Lower lobe of right lung (tissue), 2 donors: ENCODE measurements at places on chromosomes 16 and 17. TPM values are rescaled to one million over a fixed set of nuclear protein-coding genes. Genes with fewer than 3 reads are reported as not detected.

- no peak for DNase-seq
Measured at GRCh38 chr16:77805398-77805797, 17.0 kb downstream of the VAT1L start.

DNA sequence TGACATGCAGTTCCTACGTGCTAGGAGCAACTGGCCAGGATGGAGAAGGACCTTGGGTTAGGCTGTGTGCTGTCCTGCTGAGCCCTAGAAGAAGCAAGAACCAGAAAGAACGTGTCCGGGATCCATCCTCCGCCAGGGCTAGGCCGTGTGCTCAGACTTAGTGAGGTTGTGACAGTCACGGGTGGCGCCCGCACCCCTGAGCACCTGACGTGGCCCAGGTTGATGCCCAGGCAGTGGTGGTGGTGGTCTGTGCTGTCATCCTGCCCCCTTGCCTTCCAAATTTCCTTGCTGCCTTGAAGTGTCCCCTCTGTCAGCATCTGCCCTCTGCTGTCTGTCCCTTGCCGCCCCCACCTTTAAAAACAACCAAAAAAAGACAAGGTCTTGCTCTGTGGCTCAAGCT, 4.2 kb upstream of the GSE1 start:
- DNase-seq: no peak

DNA sequence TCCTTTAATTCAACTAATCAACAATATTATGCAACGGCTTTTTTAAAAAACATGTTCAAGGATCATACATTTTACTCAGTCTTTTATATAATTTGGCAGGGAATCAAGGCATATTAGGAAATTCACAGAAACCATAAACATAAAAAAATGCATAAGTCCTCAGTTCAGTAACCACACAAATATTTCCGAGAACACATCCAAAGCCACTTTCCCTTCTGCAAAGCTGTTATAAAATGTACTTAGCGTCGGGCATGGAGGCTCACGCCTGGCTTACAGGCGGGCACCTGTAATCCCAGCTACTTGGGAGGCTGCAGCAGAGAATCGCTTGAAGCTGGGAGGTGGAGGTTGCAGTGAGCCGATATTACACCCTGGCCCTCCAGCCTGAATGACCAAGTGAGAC, 9.7 kb upstream of the ZC3H7A start:
- DNase-seq: no peak

- DNase-seq: no peak
Measured at GRCh38 chr17:76989519-76989918, 121.3 kb downstream of the MGAT5B start.

The GHDC gene
- 33.4 TPM for total RNA-seq

The ACLY gene
- 105 TPM for total RNA-seq

The NOG gene
- total RNA-seq: 2.2 TPM

The PITPNC1 gene
- total RNA-seq: 23.7 TPM

- no peak for DNase-seq
Measured at GRCh38 chr16:4465977-4466779, 8.2 kb downstream of the NMRAL1 start.

GRCh38 chr16:78584991-78585390, 485.5 kb downstream of the WWOX start:
- no peak for DNase-seq

DNA sequence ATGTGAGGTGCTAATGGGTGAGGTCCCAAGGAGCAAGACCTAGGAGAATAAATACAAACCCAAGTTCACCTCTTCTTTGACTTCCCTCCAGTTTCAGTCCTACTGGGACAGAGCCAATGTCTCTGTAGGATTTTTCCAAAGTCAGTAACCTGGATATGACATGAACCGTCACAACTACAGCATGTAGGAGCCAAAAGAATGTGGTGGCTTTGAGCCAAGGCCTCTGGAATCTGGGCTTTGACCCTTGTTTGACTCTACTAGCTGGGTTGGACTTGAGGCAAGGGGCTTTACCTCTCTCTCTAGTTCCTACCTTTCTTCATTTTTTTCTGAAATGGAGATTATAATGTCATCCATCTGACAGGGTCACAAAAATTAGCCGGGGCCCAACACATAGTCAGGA, 91.4 kb downstream of the CACNG3 start:
- DNase-seq: no peak

DNA sequence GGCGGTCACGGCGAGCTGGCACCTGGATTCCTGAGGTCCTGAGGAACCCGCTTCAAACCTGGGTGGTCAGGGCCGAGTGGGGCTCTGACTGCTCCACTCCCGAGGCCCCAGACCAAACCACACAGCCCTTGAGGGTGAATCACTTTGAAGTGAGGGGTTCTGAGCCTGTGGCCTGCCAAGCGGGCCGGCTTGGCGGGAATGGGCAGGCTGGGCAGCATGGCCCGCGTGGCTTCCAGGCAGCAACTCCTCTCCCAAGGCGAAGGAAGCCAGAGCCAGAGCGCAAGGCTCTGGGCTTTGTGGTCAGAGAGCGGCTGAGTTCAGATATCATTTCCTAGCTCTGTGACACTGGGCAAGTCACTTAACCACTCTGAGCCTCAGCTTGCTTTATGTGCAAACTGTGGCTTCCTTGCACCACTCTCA, 42.7 kb downstream of the CMIP start:
- DNase-seq: no peak

The SETD1A gene
- total RNA-seq: 15.0 TPM

DNA sequence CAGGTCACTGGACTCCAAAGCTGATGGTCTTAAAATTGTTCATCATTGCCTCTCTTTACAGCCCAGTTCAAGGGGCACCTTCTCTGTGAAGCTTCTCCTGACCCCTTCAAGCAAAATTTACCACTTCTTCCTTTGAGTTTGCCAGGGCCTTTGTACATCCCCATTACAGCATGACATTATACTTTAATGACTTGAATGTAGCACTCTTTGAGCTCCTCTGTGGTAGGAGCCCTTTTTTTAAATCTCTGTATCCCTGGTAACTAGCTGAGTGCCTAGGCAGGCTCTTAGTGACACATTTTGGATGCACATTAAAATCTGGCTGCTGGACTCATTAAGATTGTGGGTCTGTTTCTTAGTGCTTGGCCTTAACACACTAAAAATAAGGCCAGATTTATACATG, 412.1 kb downstream of the CA10 start:
- DNase-seq: no peak

DNA sequence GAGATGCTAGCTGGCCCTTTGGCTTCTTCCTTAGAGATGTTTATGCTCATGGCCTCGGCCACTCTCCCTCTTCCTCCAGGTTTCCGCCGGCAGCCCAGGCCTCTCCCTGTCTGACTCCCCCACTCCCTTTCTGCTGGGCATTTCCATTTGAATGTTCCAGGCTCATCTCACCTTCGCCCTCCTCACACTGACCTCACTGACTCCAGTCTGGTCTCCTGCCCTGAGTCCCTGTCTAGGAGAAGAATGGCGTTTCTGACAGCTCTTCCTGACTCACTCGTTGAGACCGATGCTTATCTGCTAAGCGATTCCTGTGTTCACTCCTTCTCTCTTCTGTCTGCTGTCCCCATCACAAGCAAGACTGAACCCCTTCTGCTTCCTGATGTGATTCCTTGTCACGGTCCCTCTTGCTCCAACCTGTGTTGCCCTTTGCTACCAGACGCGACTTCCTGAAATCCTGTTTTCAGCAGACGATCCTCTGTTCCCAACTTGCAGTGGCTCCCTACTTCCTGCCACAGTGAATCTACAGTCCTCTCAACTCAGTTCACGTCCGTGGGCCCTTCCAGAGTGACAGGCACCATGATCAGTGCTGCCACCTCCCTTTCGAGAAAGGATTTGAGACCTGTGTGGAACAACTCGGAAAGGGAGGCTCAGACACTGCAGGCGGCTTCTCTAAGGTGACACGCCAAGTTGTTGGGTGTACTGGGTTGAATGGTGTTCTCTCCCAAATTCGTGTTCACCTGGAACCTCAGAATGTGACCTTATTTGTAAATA, 176.4 kb downstream of the MSI2 start:
- no peak for DNase-seq

The CNTNAP4 gene
- total RNA-seq: not detected

The KRT20 gene
- total RNA-seq: not detected

The POLR3K gene
- total RNA-seq: 12.1 TPM

DNA sequence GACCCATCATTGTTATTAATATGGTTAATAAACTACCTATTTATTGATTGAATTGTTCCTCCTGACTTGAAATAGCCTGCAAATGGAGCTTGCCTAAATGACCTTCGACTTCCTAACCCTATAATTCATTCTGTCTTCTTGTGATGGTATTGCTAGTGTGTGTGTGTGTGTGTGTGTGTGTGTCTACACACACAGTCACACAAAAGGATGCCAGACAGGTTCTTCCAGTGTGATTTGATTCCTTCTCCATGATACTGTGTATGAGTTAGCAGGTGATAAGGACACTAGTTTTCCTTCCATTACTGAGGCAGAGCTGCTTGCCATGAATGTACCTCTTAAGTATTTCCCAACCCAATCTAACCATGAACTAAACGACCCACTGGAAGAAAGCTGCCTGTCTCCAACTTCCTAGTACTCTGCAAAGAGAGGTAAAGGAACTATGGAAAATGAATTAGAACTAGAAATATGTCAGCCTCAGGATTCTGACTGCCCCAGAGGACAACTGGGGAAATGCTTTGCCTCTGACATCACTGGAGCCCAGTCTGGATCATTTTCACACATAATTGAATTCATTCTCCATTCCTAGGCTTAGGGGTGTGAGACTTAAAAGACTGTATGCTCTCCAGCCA, 3.5 kb upstream of the CDC6 start:
- DNase-seq: no peak

GRCh38 chr17:71104225-71104624, 934.9 kb downstream of the KCNJ2 start:
- no peak for DNase-seq

DNA sequence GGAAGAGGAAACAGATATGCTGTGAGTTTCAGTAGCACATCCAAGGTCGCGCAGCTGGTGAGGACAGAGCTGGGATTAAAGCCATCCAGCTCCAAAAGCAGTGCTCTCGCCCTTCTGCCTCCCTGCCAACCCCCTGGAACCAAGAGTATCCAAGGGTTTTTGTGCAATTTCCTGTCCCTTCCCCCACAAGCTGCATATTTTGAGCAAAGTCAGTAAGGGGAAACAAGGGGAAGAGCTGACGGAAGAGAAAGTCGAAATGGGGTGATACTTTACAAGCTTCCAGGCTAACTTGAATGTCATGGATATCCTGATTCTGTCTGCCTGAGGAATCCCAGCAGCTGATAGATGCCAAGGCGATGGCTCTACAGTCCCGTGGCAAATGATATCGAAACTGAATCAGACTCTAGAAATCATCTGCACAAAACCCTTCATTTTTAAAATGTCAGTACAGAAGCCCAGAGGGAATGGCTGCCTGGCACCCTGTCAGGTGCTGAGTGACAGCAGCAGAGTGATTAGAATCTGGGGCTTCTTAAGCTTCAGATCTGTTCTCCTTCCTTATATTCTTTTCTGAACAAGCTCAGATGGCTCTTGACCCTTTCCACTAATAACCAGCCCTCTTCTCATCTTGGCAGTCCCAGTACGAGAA, 42.9 kb upstream of the TEKT3 start:
- DNase-seq: no peak

- DNase-seq: no peak
Measured at GRCh38 chr17:64291268-64291851, 28.3 kb upstream of the TEX2 start.

DNA sequence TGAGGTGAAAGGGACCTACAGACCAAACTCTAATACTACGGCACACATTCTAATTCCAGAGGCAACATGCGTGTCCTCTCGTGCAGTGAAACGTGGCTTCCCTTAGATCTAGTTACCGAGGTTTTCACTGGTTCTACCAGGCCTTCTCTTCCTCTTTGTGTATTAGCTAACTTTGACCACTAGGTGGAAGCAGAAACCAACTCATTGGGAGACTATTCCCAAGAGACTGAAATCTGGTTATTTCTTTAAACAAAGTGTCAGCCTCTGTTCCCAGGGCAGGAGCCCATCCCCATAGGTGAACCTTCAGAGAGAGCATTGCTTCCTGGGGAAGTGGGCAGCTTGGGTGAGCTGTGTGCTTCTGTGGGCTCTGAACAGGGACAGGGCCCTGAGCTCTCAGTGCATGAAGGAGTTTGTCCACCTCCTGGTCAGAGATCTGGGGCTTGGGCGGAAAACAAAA, 19.7 kb upstream of the RCVRN start:
- DNase-seq: no peak

- DNase-seq: no peak
Measured at GRCh38 chr16:6857575-6857974, 475.1 kb upstream of the RBFOX1 start.

DNA sequence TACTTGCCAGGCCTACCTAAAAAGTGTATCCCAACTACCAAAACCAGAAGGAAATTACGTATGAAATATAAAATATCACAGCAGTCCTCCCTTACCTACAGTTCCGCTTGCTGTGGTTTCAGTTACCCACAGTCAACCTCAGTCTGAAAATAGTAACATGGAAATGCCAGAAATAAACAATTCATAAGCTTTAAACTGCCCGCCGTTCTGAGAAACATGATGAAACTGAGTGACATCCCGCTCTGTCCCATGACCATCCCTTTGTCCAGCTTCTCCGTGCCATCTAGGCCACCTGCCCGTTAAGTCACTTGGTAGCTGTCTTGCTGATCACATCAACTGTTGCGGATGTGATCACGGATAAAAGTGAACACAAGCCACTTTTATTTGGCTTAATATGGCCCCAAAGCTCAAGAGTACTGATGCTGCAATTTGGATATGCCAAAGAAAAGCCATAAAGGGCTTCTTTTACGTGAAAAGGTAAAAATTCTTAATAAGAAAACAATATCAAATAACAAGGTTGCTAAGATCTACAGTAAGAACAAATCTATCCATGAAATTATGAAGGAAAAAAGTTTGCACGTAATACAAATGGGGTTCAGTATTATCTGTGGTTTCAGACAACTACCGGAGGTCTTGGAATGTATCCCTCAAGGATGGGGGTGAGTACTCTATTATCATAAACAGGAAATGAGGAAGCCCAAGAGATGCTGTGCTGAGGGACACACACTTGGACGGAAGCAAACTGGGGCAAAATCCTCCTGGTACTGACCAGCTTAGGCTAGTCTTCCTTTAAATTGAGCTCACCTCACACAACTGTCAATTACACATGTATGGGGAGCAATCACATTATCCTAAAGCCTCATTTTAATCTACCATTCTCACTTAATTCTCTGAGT, 8.2 kb downstream of the USP22 start:
- DNase-seq: no peak

DNA sequence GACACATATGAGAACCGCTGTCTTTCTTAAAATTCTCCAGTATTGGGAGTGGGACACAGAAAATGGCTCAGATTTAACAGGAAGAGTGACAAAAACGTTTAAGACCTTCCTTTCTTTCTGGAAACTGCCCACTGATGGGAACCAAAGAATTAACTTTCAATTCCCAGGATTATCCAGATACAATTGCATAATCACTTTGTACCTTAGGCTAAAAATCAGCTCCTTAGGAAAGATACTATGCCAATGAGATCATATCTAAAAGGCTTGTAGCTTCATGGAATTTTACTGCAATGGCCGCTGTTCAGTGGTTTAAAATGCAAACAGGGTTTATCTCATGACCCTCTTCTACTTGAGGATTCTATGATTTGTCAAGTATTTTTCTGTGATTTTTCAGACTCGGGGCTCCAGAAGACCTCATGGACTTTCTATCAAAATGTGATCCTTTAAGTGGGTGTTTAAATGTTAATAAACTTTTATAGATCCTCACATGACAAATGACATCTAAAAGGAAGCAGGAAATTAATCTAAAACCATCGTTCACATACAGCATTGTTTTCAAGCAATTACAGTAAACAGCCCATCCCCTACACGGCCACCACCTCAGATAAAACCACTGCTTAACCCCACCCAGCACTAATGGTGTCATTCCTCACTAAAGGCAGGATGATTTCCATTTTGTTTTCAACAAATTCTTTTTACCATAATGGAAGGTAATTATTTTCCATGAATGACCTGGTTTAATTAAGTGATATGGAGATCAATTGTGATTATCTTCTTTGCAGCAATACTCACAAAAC, 31.6 kb upstream of the ERN1 start:
- DNase-seq: no peak

- DNase-seq: no peak
Measured at GRCh38 chr17:73304438-73304837, 7.4 kb downstream of the CDC42EP4 start.
